ENCODE measurements at places on chromosomes 16 and 17.

DNA sequence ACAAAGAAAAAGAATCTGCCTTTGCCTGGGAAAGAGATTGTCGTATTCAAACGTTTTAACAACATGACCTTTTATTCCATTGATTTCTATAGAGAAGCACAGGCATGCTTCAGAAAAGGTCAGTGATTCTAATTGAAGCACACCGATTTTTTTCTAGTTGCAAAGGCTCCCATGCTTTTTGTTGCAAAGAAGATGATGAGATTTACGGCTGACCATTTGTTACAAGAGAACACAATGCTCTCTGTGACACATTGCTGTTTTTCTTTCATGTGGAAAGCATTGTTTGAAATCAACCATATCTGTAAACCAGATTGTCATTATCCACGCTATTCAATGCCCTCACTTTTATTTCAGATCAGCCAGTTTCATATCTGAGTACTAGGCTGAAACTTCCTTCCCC, 99.8 kb downstream of the NLK start:
- DNase-seq, result no peak

DNA sequence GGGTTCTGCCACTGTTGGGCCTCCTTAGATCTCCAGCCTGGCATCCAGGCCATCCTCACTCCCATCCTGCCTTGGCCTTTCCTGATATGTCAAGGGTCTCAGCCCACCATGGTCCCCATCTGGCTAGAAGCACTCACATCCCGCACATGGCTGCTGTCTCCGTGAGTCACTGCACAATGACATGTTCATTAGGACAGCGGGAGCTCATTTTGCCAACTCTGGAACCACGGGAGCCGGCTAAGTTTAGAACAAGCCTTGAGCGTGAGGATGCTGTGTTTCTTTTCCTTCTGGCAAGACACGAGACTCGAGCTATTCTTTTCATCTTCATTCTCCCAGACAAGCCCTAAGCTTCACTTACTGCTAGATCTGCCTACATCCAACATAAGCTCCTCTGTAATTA, 65.7 kb upstream of the KSR1 start:
- no peak for DNase-seq

- peak; percentile 56 for DNase-seq
Measured at GRCh38 chr16:80105160-80105559, 435.6 kb upstream of the DYNLRB2 start.

GRCh38 chr17:62032480-62032879, 32.6 kb downstream of the MED13 start:
- DNase-seq, result no peak

GRCh38 chr16:80046848-80047247, 446.3 kb upstream of the MAF start:
- DNase-seq, result no peak

- DNase-seq, result no peak
Measured at GRCh38 chr16:54031107-54031760, 255.4 kb downstream of the IRX3 start.

GRCh38 chr16:20320178-20320577, 7.1 kb downstream of the GP2 start:
- DNase-seq, result no peak

- DNase-seq, result peak; percentile 38
Measured at GRCh38 chr17:78142119-78142861, 3.9 kb upstream of the C17orf99 start.

- no peak for DNase-seq
Measured at GRCh38 chr17:3630781-3631180, 5.3 kb downstream of the SHPK start.
